ENCODE measurements at places on chromosomes 3 and 15.

DNA sequence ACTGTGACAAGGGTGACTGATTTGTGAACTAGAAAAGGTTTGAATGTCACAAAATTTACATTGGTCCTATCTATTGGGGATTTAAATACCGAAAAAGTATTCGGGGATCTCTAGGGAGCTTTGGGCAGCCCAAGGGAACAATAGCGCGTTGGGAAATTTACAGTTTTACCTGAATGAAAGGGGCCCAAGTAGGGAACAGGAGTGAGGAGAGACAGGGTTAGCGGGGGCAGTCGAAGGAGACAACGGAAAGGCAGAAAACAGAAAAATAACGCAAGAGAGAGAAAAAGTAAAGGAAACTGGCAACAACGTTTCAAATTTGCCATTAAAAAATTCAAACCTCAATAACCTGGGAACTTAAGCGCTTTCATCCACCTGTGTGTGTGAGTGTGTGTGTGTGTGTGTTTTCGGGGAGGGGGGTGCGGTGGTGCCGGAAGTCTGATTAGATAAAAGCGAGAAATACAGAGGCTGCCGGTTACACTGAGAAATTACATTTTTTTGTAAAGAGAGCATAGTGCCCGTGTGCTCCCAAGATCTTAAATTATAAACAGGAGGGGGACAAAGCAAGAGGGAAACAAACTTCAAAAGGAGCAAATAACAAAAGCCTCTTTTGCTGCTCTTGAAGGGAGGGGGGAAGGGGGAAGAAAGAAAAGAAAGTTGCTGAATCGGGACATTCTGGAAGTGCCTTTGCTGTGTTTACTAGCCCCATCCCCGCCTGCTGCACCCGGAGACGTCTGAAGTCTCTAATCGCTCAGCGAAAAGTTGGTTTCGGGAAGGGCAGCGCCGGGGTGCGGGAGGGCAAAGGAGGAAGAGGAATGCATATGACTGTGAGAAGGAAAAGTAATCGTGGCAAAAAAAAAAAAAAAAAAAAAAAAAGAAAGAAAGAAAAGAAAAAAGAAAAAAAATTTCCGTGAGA, 721 bp upstream of the ZIC1 start:
- no peak for DNase-seq

DNA sequence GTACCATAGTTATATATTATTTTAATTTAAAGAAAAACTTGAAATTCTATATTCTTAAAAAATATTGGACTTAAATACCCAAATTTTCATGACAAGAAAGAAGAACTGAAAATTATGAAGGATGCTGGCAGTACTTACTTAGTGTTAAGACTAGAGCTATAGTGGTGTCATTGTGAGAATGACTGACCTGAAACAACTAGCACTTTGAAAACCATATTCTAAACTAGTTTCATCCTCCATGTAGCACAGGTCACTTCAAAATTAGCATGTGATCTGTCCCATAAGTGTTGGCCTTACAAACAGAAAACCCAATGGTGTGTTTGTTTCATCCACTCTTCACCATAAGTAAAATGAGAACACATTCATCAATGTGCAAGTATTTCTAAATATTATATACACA, 208.6 kb downstream of the ZIC4 start:
- no peak for DNase-seq

GRCh38 chr15:81098349-81098748, 35.7 kb upstream of the CFAP161 start:
- no peak for DNase-seq

DNA sequence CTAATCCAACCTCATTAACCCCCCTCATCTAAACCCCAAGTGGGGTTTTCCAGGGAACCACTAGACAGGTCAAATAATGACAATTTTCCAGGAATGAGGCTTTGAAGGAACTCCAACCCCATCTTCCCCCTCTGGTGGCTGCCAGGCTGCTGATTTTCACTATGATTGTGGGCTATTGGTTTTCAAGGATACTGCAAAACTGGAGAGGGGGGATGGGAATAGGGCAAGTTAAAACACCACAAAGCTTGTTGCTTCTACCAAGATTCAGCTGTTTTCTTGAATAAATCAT, 10.4 kb upstream of the ZNF662 start:
- DNase-seq: no peak

DNA sequence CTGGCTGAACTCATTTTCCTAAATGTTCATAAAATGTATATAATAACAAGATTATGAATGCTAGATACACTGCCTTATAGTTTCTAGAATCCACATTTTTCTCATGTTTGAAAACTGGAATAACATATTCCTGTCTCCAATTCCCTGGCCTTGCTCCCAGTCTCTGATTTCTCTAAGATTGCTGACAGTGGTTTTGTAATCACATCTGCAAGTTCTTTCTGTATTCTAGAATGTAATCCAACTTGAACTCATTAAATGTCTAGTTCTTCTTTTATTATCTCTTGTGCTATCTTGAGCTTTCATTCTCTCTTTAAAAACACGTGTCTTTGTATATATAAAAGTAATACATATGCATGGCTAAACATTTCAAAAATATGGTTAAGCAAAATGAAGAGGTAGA, 215.2 kb upstream of the ADAMTS9 start:
- DNase-seq: no peak

- no peak for DNase-seq
Observed at GRCh38 chr15:40639677-40640076, 45.6 kb downstream of the KNL1 start.
